Substantia nigra (tissue), 51 donors: ENCODE measurements at places on chromosomes 2 and 18.

- DNase-seq = no peak
These were observed 323.9 kb upstream of the SOX11 start for GRCh38 chr2:5368263-5368662.

GRCh38 chr2:122034777-122035176 is 279.3 kb downstream of the TSN start:
- DNase-seq = no peak

- DNase-seq = no peak
These were observed 20.9 kb upstream of the TANK start for GRCh38 chr2:161139098-161139987.

DNA sequence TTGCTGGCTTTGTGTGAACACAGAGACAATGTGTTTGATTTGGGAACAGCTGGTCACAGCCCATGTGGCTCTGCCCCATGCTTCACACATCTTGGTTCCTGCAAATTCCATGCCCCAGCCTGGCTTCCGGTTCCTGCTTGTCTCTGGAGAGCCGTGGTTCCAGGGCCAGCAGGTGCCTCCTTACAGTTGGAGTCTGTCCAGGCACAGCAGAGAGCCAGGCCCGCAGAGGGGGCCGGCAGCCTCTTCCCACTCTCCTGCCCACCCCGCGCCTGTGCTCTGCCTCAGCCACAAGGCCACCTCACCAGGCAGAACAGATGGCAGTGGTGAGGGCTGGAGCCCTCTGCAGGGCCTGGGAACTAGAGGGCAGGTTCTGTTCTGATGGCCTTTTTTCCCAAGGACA is 81.5 kb downstream of the LDLRAD4 start:
- no peak for DNase-seq

GRCh38 chr2:170843656-170844055 is 27.0 kb downstream of the GAD1 start:
- DNase-seq = no peak

DNA sequence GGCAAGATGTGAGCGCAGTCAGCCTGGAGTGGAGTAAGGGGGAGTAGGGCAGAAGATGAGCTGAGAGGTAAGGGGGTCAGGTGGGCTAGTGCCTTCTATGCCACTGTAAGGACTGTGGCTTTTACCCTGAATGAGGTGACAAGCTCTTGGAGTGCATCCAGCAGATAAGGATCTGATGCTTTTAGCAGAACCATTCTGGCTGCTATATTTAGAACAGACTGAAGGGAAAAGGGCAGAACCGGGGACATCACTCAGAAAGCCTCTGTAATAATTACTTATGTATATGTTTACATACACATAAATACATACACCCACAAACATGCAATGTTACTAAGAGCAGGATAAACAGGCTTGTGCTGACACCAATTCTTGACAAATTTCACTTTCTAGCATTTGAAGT is 124.8 kb downstream of the DTNB start:
- no peak for DNase-seq

GRCh38 chr2:189465478-189465877 is 24.2 kb downstream of the WDR75 start:
- no peak for DNase-seq

DNA sequence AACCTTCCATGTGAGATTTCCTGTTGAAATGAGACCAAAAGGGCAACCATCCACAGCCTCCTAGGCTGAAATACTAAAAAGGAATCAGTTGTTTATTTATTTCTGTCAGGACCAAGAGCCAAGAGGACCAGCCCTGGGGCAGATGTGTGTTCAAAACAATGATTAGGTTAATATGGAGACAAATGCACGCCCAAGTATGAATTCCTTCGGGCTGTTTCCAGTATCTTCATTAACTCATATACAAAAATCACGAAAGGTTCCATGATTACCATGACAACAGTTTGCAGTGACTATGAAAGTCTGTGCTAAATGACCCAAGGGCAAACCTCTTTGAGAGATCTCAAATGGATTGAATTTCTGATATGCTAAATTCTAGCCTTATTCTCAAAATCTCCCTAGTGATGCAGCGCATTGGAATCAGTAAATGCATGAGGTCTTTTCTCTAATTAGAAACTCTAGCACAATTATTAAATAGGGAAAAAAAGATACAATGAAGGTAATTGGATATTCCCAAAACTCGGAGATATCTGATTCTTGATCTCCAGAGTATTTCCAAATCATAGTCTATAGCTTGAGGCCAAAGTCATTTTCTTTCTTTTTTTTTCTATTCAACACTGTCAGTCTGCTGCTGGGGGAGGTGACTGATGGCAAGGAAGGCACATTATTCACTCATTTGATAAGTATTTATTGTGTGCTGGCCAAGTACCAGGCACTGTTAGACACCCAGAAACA is 35.6 kb downstream of the VIT start:
- DNase-seq = no peak

DNA sequence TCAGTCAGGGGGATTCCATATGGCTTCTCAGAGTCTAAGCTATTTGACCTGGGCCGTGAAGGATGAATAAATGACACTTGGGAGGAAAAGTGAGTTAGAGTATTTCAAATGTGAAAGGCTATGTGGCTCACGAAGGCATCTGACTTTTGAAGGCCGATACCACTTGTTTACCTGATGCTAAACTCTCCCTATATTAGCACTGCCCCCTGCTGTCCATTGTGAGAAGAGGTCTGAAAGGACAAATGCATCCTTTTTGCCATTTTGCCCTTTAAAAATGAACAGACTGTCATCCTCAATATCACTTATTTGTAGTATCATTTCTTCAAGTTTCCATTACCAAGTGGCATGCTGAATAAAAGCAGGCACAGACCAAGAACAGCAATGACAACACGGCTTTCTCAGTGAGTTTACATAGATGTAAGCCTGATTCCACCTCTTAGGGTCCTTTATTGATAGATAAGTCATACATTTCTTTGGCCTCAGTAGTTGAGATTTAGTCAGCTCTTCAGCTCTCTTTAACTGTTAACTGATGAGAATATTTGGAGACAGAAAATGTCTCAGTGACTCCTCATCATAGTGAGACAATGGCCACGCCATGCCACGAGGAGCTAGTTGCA is 40.1 kb downstream of the DOCK10 start:
- peak; percentile 31 for DNase-seq

GRCh38 chr2:237501892-237502513 is 15.0 kb downstream of the MLPH start:
- no peak for DNase-seq

DNA sequence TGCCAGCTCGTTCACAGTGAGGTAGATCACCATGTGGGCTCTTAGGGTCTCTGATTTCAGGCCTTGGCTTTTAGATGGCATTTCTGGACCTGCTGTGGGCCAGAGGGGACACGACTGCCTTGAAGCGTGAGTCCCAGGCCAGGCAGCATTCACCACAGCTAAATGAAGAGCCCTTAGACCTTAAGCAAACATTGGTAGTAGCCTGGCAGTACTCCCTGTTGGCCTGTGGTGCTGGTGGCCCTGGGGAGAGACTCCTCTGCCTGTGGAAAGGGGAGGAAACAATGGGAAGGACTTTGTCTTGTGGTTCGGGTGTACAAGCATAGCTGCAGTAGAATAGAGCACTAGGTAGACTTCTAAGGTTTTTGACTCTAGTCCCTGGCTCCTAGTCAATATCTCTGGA is 456.0 kb upstream of the DCC start:
- DNase-seq = no peak

- DNase-seq = no peak
These were observed 191.5 kb downstream of the ZFP36L2 start for GRCh38 chr2:43034921-43035320.

GRCh38 chr2:144372410-144373080 is 147.4 kb downstream of the ZEB2 start:
- no peak for DNase-seq

DNA sequence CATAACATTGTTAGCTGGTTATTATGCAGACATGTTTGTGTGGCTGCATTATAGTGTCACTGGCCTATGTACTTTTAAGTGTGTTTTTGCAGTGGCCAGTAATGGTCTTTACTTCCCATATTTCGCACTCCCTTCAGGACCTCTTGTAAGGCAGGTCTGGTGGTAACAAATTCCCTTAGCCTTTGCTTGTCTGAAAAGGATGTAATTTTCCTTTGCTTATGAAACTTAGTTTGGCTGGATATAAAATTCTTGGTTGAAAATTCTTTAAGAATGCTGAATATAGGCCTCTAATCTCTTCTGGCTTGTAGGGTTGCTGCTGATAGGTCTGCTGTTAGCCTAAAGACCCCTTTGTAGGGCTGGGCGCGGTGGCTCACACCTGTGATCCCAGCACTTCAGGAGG is 34.7 kb downstream of the ZC3H8 start:
- no peak for DNase-seq

- DNase-seq = no peak
These were observed 119.5 kb upstream of the SMIM21 start for GRCh38 chr18:75546964-75547363.

GRCh38 chr2:182300608-182301007 is 126.2 kb downstream of the PDE1A start:
- no peak for DNase-seq

DNA sequence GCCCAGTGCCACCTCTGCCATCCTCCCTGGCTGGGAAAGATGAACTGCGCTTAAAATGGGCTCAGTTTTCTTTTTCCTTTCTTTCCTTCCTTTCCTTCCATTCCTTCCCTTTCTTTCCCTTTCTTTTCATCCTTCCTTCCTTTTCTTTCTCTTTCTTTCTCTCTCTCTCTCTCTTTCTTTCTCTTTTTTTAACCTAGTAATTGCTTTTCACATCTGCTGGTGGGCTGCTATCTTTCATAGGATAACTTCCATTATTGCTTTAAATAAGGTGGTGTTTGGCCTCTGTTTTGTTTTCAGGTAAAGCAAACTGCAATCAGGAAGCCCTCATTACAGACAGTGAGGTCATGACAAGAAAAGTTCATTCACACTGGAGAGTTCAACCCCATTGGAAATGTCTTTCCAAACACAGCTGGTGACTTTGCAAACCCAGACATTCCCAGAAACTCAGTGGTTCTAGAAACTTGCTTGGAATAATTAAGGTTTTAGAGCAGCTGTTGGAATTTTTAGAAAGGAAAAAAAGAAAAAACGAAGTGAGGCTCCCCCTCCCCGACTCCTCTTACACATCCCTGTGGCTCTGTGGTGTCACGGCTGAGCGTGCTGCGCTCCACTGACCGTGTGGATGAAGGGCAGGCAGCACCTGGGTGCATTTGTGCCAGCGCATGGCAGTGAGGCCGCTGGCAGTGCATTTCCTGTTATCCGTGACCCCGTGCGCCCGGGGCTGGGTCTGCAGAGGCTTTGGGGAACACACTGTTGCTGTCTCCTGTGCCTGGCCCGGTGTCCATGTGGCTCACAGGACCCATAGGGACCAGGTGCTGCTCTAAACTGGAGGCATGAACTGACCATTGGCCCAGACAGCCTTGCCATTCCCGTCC is 76.9 kb downstream of the MBP start:
- no peak for DNase-seq

DNA sequence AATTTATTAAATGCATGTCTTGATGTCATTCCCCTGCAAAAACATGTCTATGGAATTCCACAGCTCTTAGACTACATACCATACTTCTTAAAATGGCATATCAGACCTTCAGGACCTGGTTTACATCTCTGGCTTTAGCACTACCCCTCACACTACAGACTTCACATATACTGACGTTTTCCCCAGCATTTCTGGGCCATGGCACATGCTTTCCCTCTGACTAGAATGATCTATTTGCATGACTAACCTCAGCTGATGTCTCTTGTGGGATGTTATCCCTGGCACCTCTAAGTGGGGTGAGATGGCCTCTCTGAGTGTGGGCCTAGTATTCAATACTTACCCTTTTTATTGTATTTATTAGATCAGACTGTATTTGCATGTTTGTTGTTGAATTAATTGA is 381.6 kb downstream of the ERBB4 start:
- no peak for DNase-seq

- DNase-seq = no peak
These were observed 72.5 kb upstream of the OTOF start for GRCh38 chr2:26550276-26551015.

DNA sequence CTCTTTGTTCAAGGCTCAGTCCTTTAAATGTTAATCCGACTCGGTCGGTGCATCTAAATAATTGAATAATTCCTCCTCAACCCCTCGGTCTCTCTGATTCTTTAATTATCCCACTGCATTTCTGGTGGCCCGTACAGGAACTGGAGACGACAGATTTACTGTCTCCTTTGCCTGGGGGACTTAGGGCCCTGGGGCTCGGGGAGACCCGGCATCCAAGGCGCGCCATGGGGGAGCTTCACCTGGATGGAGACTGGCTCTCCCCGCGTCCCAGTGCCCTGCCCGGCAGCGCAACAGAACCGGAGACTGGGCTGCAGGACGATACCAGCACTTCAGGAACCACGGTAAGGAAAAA is 47.7 kb upstream of the SELENOI start:
- no peak for DNase-seq

GRCh38 chr2:96934182-96934495 is 52.2 kb downstream of the FAM178B start:
- no peak for DNase-seq

- DNase-seq = no peak
These were observed 23.7 kb upstream of the SMAD7 start for GRCh38 chr18:48974304-48975119.

GRCh38 chr18:31860488-31860887 is 82.4 kb downstream of the TRAPPC8 start:
- no peak for DNase-seq

GRCh38 chr2:143686585-143687164 is 557.5 kb downstream of the ARHGAP15 start:
- DNase-seq = no peak

DNA sequence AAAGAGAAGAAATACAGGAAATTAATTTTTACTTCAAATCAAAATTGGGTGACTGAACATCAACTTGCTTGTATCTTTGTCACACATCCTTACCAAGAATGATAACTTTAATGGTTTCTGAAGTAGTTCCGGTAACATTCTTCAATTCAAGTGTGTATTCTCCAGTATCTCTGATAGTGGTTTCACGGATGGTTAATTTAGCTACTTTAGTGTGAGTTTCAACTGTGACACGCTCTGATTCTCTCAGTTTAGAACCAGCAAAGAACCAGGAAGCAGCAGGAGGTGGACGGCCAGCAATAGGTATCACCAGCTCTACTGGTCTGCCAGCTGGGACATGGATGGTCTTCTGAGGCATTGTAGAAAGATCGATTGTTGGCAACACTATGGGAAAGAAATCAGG is 62.3 kb downstream of the PLEKHA3 start:
- no peak for DNase-seq

- DNase-seq = no peak
These were observed 1867.9 kb upstream of the LRRTM1 start for GRCh38 chr2:82172483-82172882.

DNA sequence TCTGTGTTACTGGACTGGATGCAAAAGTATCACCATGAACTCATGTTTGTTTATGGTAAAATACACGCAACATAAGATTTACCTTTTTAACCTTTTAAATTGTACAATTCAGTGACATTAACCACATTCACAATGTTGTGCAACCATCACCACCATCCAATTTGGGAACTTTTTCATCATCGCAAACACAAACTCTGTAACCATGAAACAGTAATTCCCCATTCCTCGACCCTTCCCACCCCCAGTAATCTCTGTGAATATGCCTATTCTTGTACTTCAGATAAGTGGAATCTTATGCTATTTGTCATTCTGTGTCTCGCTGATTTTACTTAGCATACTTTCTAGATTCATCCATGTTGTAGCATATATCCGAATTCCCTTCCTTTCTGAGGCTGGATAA is 31.1 kb upstream of the EPAS1 start:
- no peak for DNase-seq

- DNase-seq = no peak
These were observed 253.7 kb upstream of the THUMPD2 start for GRCh38 chr2:40032650-40033319.
